CD4-positive, CD25-positive, alpha-beta regulatory T cell (primary cell): ENCODE measurements at places on chromosomes 12 and 14.

GRCh38 chr12:13941258-13942249 is 39.8 kb downstream of the GRIN2B start:
- no peaks in the 10 kb centered on the region for H3K27me3 ChIP-seq
- H3K36me3 ChIP-seq: no peaks in the 10 kb centered on the region
- no peak for DNase-seq
- H3K27ac ChIP-seq: no peak overlapping the region

DNA sequence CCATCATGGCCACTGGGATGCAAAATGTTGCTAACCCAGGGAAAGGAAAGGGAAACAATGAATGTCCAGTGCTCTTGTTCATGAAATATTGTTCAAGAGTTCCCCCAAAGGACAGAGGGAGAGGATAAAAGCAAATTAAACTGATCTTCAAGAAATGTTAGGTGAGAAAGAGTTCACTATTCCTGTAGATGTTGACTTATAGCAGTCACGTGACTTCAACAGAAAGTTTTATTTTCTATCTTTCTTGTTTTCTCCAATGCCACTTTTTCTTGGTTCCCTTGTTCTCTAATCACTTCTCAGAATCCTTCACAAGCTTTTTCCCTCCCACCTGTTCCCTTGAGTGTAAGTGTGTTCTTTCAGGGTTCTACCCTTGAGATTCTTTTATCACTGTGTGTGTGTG is 245.3 kb downstream of the C12orf42 start:
- no peak for DNase-seq
- H3K4me3 ChIP-seq: no peak overlapping the region
- no peaks in the 10 kb centered on the region for H3K27me3 ChIP-seq
- H3K4me1 ChIP-seq: no peaks in the 10 kb centered on the region
- no peaks in the 10 kb centered on the region for H3K36me3 ChIP-seq

GRCh38 chr12:47990351-47991105 is 13.7 kb downstream of the COL2A1 start:
- no peak overlapping the region for H3K4me3 ChIP-seq
- DNase-seq: no peak
- H3K4me1 ChIP-seq: peaks cover 17% of the 10 kb centered on the region
- no peaks in the 10 kb centered on the region for H3K27me3 ChIP-seq

- H3K4me1 ChIP-seq: no peaks in the 10 kb centered on the region
- peaks cover 41% of the 10 kb centered on the region for H3K36me3 ChIP-seq
- DNase-seq: no peak
- no peaks in the 10 kb centered on the region for H3K27me3 ChIP-seq
Observed at GRCh38 chr12:118213452-118213851, 77.5 kb downstream of the PEBP1 start.

DNA sequence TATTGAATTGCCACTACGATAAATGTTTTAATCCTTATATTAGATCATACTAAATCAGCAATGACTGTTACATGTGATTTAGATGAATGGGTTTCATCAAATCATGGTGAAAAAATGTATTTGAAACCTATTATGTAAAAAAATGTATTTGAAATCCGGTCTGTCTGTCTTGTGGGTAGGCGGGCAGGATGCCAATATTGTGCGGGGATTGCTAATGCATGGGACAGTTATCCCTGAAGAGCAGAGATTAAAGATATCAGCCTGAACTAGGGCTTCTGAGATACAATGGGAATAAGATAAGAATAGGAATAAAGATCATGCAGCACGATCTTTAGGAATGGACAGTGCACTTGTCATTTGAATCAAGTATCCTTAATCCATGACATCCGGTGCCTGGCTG is 134.0 kb downstream of the PRKCH start:
- no peaks in the 10 kb centered on the region for H3K27me3 ChIP-seq
- peaks cover 58% of the 10 kb centered on the region for H3K4me1 ChIP-seq
- no peak for DNase-seq
- H3K36me3 ChIP-seq: peaks cover 78% of the 10 kb centered on the region
- no peak overlapping the region for H3K4me3 ChIP-seq
- H3K27ac ChIP-seq: peak overlapping the region; percentile 75

DNA sequence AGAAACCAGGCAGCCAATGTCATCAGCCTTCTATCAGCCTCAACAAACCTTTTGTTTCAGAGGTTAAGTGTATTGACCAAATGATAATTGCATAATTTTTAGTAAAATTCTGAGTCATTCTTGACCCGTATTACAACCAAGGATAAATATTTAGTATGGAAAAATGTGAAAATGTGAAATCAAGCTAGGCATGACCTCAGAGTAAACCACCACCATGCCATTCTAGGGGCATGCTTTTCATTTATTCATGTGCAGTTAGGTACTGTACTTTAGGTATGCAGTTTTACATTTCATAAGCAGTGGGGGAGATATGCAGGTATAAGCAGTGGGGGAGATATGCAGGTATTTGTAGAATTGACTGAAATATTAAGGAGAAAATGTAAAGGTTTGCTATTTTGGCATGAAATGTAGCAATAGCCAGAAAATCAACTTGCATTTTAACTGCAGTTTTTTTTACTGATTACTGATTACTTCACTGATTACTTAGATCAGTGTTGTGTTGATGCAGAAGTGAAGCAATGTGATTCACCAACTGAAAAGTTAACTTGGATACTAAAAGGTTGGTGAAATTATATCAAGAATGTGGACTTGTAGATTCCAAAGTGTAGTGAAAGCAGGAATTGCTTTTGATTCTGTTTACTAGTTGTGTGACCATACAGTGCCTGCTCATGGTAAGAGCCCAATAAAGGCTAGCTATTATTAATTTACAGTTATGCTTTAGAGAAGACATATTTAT is 184.2 kb downstream of the ESR2 start:
- no peak overlapping the region for H3K4me3 ChIP-seq
- H3K4me1 ChIP-seq: no peaks in the 10 kb centered on the region
- DNase-seq: no peak

DNA sequence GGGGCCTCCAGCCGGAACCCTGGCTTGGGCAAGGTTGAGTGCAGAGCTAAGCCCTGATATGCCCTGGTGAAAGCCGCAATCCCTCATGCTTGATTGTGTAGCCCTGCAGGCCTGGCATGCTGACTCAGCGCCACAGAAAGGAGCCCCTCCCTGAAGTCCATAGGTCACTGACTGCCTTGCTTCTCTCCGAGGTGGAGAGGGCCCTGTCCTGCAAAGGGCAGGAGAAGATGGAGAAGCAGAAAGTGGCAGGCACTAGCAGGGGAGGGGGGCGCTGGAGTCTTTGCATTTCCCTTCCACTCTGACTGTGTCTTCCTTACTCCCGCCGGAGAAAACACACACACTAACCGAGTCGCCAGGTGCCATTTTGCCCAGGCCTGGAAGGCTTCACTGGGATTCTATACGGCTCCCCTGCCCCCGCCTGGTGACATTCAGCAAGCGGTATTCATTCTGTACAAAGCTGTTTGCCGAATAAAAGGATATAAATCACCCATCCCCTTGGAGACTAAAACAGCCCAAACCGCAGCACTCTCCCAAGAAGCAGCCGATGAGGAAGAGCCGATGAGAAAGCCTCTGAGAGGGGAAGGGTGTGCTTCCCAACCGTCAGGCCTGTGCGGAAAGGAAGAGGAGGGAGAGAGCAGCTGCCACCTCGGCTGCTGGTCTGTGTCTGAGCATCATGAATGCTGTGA is 69.8 kb downstream of the SLC6A12 start:
- no peaks in the 10 kb centered on the region for H3K4me1 ChIP-seq
- no peak for DNase-seq
- peaks cover 3% of the 10 kb centered on the region for H3K27me3 ChIP-seq
- no peaks in the 10 kb centered on the region for H3K36me3 ChIP-seq

DNA sequence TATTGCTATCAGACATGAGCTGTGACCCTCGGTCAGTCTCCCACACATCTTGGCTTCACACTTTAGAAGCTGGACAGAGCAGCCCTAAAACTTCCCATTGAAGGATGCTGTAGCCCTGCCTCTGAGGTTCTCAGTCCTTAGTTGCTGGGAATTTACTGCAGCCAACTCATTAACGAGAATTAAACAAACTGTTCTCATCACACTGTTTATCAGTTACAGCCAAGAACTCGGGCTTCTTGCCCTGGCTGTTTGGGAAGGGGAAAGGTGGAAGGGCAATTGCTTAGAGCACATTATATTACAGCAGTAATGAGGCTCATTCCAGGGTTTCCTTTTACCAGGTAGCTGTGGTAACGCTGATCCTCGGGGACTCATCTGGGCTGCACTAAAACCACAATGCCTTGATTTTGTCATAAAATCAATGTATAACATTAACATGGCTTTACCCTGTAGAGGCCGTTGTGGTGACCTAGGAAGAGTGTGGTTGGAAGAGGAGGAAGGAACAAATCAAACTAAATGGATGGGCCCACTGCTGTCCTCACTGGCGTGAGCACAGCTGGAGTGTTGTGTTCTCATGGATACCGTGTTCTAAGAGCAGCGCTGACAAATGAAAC is 87.1 kb downstream of the GPR135 start:
- H3K4me1 ChIP-seq: no peaks in the 10 kb centered on the region
- no peak overlapping the region for H3K4me3 ChIP-seq
- no peaks in the 10 kb centered on the region for H3K27me3 ChIP-seq
- H3K27ac ChIP-seq: no peak overlapping the region

DNA sequence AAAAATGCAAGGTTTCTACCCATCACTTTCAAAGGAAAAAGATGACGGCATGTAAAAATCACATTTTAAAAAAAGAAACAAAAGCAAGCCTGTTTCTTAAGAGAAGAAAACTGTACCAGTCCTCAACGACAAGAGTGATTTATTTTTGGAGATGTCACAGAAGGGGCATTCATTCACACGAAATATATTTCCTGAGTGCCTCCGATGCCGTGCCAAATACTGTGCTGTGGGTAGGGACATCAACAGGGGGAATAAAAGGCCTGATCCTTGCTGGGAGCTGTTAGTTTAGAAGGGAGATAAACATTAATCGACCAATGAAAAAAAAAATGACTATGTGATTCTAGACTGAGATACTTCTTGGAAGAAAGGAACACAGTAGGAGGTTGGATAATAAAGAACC is 297.5 kb upstream of the SOX5 start:
- no peak overlapping the region for H3K4me3 ChIP-seq
- DNase-seq: no peak
- no peaks in the 10 kb centered on the region for H3K36me3 ChIP-seq

DNA sequence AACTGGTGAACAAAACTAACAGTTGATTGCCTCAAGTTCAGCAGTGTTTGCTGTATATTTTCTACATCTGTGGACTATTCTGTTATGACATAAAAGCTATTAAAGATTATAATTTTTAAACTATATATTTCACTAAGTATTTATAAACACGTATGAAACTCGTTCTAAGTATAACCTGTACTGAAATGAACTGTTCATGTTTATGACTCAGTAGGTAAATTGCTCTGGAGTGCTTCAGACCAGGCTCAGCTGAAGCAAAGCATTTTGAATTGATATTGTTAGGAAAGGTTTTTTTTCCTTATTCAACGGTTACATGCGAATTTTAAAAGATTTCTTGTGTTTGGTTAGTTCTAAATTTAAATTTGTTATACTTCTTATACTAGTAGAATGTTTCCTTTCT is 151.3 kb downstream of the RAD51B start:
- no peaks in the 10 kb centered on the region for H3K36me3 ChIP-seq
- H3K27ac ChIP-seq: no peak overlapping the region
- H3K4me1 ChIP-seq: no peaks in the 10 kb centered on the region
- H3K4me3 ChIP-seq: no peak overlapping the region

- peak overlapping the region; percentile 77 for H3K4me3 ChIP-seq
- no peaks in the 10 kb centered on the region for H3K27me3 ChIP-seq
Observed at GRCh38 chr14:24147761-24148428, 597 bp downstream of the RNF31 start.

DNA sequence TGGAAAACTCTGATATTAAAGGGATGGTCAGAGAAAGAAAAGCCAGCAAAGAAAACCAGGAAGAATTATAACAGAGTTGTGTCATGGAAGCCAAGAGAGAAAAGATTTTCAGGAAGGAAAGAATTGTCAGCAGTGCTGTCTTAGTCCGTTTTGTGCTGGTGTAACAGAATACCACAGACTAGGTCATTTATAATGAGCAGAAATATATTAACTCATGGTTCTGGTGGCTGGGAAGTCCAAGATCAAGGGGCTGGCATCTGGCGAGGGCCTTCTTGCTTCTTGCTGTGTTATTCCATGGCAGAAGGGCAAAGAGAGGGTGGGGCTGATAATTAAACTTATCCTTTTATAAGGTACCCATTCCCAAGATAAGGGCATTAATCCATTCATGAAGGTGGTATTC is 6.4 kb upstream of the INHBE start:
- H3K27ac ChIP-seq: no peak overlapping the region
- no peak overlapping the region for H3K4me3 ChIP-seq
- no peak for DNase-seq

GRCh38 chr14:36507847-36508417 is 12.1 kb downstream of the NKX2-1 start:
- DNase-seq: no peak
- no peaks in the 10 kb centered on the region for H3K4me1 ChIP-seq
- H3K27me3 ChIP-seq: peaks cover 61% of the 10 kb centered on the region
- no peak overlapping the region for H3K4me3 ChIP-seq
- no peak overlapping the region for H3K27ac ChIP-seq

GRCh38 chr12:106125351-106126095 is 13.2 kb downstream of the NUAK1 start:
- no peaks in the 10 kb centered on the region for H3K36me3 ChIP-seq
- no peaks in the 10 kb centered on the region for H3K27me3 ChIP-seq
- no peak for DNase-seq
- H3K4me3 ChIP-seq: no peak overlapping the region
- H3K27ac ChIP-seq: no peak overlapping the region
- no peaks in the 10 kb centered on the region for H3K4me1 ChIP-seq

- no peaks in the 10 kb centered on the region for H3K4me1 ChIP-seq
- no peak overlapping the region for H3K4me3 ChIP-seq
- H3K27me3 ChIP-seq: no peaks in the 10 kb centered on the region
- no peak for DNase-seq
- H3K36me3 ChIP-seq: no peaks in the 10 kb centered on the region
Observed at GRCh38 chr14:58898655-58899316, 261.0 kb downstream of the DACT1 start.
